ENCODE measurements at places on chromosomes 16 and 17.
A peak's percentile ranks its signal among the peaks of the same experiment; 100 is the strongest.

DNA sequence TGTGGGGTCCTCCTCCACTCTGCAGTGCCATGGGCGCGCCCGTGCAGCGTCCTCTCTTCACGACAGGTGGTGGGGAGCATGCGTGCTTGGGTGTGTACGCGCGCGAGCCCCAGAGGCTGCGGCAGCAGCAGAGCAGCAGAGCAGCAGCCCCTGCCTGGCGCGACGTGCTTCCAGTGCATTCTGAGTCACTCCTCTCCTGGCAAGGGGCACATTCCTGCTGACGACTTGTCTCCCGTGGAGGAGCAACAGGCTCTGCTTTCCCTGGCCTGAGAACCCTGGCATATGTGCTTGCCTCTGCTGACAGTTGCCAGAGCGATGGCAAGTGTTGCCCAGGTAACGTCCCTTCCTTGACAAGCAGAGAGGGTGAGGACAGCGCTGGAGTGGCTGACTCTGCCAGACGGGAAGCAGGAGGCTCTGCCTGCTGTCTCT is 133.8 kb upstream of the PLCG2 start:
- DNase-seq: peak; percentile 82

GRCh38 chr17:48357779-48358602 is 72.0 kb downstream of the SKAP1 start:
- DNase-seq: no peak

- DNase-seq: peak; percentile 98
Measured at GRCh38 chr16:53775821-53776431, 72.0 kb downstream of the FTO start.

DNA sequence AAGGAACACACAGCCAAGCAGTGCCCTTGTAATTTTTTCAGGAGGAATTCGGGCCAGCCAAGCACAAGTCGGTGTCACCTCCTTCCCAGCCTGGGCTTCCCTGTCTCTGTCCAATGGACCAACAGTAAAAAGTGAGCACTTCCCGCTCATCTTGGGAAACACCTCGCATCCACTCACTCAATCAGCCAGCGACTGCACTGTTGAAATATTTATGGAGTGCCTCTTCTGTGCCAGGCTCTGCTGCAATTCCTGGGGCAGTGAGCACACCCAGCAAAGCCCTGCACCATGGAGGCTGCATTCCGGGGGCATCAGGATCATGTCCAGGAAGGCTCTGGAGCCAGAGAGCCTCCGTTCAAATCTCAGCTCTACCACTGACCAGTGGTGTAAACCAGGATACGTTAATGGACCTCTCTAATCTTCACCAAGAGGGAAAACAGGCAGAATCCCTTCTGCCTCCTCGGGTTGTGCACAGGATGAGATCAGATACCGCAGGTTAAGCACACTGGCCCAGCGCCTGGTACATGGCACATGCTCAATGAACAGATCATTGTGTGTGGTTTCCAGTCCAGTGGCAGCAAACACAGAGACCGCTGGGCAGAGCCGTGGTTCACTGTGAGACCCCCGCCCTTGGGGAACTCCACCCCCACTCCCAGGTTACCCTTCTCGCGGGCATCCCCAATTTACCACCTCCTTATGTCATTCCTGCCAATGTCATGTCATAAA is 194.3 kb downstream of the ZNF423 start:
- DNase-seq: no peak

DNA sequence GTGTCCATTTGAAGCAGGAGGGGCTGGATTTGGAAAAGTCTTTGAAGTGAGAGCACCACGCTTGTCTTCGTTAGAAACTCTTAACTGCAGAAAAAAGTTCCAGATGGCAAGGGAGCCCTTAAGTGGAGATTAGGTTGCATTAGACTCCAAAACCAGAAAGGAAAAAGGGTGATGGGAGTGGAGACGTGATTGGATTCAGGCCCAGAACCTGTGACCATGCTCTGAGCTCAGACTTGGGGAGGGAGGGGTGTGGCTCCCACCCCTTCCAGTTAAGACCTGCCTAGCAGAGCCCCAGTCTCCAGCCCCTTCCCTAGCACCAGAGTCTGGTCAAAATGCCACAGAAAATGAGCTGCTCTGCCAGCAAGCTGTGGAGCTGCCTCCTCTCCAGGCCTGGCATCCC is 6.4 kb upstream of the LGALS9 start:
- no peak for DNase-seq

Measured in fibroblast of skin of right biceps (primary cell).